GM12864 (cell line): ENCODE measurements at places on chromosomes 6 and 20.

GRCh38 chr20:44039147-44039546, 124.5 kb downstream of the TOX2 start:
- DNase-seq = no peak

DNA sequence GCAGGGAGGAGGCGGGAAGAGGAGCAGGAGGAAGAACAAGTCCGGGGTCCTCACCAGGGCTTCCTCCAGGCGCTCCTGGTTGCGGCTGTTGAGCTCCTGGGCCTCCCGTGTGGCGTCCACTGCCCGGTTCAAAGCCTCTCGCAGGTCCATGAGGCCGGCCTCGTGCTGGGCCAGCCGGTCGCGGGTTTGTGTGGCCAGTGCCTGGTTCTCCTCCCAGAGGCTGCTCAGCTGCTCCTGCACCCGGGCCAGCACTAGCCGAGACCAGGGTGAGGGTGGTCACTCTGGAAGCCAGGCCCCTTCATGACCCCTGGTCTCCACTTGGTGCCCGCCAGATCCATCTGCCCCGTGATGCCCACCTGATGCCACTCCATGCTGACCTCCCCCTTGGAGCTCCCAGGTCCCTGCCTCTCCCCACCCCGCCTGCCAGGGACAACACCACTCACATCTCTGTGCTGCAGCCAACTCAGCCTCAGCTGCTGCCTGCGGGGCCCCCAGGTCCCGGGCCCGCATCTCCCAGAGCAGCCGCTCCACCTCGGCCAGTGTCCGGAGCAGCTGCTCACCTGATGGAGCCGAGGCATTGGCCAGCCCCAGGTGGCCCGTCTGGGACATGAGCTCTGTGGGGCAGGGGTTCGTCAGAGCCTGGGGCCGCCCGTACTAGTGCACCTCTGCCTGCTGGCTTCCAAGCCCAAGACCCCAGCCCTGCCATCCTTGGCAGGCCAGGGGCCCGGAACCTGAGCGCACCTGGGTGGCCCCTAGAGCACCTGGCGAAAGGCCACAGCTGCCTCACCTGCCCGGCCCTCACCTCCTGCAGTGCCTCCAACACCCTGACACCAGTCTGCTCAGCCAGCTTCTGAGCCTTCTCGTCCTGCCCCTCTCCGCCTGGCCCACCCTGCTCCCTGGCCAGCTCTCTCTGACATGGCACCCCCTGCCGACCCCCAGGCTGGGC, 15.9 kb downstream of the ADRM1 start:
- no peak for DNase-seq

DNA sequence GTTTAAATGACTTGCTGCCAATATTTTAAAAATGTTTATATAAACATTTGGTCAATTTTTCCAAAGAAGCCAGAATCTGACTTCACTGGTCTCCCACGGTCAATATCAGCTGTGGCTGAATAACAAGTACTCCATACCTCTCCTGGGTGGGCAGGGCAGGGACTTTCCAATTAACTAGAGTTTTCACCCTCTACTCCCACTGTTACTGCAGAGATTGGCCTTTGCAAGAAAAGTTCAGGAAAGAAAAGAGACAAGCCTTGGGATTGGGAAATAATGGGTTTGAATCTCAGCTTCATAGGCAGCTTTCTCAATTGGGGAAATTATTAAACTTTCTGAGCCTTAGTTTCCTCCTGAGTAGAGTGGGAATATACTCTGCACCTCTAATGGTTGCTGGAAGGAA, 236.9 kb downstream of the PRL start:
- DNase-seq = no peak

DNA sequence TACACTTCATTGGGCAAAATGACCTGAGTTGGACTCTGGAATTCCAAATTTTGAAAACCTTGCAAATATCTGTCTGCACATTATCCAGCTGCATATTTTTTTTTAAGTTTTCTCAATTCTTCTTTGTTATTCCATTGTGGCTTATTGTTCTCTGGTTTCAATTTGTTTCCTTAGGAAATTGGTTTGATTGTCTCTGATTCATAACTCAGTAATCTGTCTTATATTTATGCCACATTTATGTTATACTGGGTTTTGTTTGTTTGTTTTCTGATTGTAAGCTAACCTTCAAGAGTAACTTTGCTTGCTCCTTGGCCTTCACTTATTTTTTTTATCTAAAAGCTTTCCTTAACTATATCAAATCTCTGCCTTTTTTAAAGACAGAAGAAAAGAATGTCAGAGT, 193.3 kb upstream of the PLCB4 start:
- DNase-seq = no peak

DNA sequence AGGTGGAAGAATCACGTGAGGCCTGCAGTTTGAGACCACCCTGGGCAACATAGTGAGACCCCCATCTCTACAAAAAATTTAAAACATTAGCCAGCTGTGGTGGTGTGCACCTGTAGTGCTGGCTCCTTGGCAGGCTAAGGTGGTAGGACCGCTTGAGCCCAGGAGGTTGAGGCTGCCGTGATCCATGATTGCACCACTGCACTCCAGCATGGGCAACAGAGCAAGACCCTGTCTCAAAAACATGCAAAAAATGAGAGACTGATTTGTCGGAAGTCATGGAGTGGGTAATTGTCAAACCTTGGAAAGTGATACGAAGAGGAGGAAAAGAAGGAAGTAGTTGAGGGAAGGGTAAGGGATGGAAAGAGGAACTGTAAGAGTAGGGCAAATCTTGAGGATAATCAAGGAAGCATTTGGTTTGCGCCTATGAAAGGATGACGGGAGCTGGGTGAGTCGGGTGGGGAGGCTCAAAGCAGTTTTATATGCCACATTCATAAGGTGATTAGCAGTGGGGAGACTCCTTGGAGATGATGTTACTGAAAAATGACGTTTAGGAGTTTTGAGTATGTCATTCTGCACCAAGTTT, 14.5 kb downstream of the L3MBTL3 start:
- DNase-seq = no peak

DNA sequence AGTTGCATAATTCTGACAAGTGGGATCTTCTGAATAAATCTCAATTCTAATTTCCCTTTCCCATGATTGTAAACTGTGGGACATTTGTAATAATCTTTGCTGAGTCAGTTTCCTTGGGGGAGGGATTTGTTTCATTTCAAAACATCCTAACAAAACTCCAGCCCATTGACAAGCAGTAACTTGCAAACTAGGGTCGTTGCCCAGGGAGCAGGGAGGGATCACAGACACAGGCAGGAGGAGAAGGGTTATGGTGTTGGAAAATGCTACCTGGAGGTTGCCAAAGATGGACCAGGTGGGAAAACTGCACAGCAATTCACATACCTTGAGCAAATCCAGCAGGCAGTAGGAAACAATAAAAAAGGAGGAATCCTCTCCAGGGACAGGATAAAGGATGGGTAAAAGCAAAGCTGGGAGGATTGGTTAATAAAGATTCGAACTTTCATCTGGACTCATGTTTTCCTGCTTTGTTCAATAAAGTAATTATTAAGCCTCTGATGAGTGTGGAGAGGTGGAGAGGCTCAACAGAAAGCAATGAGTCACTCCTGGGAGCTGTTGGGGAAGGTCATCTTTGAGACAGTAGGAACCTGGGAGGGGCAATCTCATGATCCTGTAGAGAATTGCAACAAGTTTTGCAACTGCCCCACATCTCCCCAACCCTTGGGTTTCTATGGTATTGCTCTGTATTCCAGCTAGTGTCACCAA, 87.3 kb upstream of the AKIRIN2 start:
- DNase-seq = no peak

DNA sequence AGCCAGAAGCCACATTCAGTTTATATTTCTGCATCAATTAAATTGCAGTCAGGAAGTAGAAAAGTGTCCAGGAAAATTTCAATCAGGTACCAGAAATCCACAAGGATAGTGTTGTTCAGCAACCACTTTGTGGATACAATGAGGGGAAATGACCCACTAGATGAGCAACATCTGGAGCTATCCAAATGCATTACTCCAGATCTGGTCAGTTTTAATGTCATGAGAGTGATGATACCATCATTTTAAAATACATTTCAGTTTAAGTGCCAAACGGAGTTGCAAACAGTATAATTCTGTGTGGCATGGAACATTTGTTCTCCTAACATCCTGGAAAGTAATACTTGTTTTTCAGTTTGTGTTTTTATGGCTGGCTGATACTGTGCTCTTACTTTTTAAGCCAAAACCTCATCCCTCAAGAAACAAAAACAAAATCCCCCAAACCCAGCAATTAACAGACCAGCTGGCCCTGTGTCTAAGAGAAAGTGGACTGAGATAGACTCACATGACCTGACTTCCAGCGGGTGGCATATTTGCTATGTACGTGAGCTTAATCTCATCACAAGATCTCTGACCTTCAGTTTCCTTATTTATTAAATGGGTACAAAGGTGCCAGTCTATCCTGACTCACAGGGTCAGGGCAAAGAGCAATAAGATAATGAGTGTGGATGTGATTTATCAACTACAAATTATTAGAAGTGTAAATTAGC, 58.8 kb upstream of the CNKSR3 start:
- DNase-seq = no peak

- DNase-seq = no peak
These were observed 70.4 kb downstream of the PLCB4 start for GRCh38 chr20:9139106-9139833.

GRCh38 chr6:111237852-111238251, 150.5 kb downstream of the SLC16A10 start:
- DNase-seq = no peak

- DNase-seq = no peak
These were observed 4.5 kb downstream of the TP53INP2 start for GRCh38 chr20:34708621-34709043.

GRCh38 chr6:113526553-113526952, 330.6 kb upstream of the MARCKS start:
- no peak for DNase-seq

- no peak for DNase-seq
These were observed 3.0 kb downstream of the YWHAB start for GRCh38 chr20:44888226-44889103.

DNA sequence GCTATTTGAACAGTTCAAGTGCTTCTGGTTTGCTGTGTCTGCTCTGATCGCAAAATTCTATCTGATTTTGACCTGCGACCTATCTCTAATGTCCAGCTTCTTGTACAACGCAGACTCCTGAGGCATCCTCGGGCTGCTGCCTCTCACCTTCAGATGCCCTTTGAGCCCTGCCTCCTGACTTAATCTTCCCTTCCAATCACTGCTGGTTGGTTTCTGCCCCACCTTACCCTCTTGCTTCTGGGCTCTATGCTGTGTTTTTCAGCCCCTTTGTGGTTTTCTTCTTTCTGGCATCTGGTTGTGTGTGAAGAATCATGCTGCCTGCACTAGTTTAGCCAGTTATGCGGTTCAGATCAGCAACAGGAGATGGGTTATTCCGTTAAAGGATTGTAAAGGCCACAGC, 131.2 kb upstream of the THEMIS start:
- no peak for DNase-seq

DNA sequence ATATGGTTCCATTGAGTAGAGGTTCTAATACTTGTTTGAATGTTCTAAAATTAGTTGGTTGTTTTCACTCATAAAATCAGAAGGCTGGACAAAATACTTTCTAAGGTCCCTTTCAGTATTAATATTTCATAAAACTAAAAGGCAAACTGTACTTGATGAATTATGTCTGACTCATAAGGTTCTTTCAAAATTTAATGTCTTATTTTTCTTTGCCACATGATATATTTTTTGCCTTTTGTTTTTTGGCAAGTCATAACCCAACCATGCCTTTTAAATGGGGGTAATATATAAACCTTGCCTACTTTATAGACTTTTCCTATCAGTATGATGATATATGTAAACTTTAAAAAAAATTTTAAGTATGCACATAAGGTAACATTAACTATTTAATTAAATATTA, 244.7 kb downstream of the PTPRK start:
- DNase-seq = no peak

DNA sequence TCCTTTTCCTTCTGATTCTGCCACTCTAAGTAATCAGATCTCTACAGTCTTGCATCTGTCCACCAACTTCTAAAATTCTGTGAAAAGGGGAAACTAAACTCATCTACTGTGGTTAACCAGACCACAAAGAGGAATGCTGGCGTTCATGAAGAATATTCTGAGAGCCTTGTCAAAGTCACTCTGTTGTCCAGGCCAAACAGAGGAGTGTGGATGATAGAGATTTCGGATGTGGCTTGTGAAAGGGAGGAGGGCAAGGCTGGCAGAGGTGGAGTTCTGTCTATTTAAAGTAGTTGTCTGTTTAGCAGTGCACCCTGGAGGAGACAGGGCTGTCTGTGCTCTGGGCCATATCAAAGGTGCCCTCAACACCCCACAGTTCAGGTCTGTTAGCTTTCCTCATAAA, 33.9 kb downstream of the CCN2 start:
- DNase-seq = no peak

DNA sequence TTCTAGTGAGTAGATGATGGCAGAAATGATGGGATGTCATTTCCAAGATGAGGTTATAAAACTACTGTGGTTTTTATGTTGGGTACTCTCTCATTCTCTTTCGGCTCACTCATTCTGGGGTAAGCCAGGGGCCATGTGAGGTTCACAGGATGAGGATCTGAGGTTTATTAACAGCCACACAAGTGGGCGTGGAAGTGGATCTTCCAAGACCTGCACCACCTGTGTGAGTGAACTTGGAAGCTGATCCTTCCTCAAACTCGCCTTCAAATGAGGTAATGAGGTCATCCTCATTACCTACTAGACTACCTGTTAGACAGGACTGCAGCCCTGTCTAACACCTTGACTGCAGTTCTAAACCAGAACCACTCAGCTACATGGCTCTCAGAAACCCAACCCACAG, 45.1 kb upstream of the TAGAP start:
- no peak for DNase-seq

- DNase-seq = no peak
These were observed 71.6 kb upstream of the NRSN1 start for GRCh38 chr6:24054388-24054787.

DNA sequence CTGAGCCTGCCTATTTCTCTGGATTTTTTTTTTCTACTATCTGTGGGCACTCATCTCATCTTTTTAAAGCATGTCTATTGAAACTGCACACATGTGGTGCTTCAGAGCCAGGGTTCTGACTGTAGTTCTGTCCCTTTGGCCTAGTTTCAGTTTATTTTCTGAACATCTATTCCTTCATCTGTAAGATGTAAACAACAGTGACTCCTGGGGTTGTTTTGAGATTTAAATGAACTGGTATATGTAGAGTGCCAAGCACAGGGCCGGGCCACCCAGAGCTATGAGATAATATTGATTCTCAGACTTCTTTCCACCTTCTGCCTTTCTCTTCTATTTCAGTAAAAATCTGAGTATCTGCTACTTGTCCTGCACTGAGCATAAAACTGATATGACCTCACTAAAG, 185.1 kb downstream of the CARMIL1 start:
- DNase-seq = no peak

DNA sequence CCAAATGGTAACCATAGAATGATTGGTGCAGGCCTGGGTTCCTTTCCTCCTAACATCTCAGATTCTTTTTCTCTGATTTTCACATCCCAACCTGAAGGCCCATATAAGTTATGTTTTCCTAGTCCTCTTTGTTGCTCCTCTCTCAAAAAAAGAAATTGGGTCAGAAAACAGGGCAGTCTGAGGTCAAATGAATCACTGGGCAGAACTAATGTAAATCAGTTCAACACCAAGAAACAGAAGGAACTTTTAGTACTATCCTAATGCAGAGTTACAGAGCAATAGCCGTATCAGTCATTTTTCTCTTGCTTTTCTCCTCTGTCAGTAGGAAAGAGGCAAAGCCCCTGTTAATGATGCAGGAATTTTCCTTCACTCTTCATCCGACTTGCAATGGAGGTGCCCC, 11.0 kb upstream of the TPD52L1 start:
- no peak for DNase-seq
